Colonic mucosa (tissue), 4 donors: ENCODE measurements at places on chromosomes 4 and X.

DNA sequence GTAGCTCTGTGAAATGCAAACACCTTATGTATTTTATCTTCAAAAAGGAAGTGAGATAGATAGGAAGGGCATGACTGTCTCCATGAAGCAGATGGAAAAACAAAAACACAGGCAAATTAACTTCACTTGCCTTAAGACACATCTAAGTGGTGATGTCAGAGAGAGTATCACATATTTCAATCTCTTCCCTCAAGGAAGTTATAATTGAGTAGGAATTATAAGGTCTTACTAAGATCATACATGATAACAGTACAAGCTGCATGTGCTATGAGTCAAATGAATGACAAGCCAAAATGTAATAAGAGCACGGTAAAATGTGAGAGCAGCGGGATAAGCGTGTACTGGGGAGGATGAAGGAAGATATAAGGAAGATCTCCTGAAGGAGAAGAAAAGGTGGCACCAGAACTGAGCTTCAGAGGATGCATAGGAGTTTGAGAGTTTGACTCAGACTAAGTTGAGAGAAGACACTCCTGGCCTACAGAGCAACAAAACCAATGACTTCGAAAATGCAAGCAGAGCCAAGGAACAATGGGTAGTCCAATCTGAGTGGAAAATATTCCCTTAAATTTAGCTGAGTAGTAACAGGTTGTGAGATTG is 43.3 kb upstream of the GALNT7 start:
- DNase-seq = no peak

- DNase-seq = no peak
Observed at GRCh38 chr4:105992641-105993305, 97.5 kb downstream of the NPNT start.

- DNase-seq = no peak
Observed at GRCh38 chr4:10442976-10443375, 14.2 kb downstream of the ZNF518B start.

GRCh38 chr4:78496021-78496643 is 55.4 kb upstream of the ANXA3 start:
- no peak for DNase-seq

GRCh38 chr4:72661830-72662229 is 92.8 kb upstream of the ADAMTS3 start:
- no peak for DNase-seq

GRCh38 chrX:45851434-45851991 is 650.8 kb upstream of the DIPK2B start:
- DNase-seq = peak; percentile 48

DNA sequence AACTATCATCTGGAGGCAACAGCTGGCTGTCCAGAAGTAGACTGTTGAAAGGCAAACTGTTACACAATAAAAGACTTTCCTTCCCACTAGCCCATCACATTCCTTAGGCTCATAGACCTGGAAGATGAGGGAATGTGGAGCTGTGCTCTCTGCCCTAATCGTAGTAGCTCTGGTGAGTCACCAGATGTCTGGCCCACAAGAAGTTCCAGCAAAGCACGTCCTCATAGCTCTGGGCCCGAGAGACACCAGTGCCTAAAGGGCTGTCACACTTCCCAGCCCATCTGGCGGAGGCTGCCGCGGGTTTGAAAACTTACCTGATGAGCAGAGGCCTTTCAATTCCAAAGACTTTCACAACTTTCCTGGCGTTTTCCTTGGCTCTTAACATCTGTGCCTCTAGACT is 81.7 kb upstream of the STOX2 start:
- DNase-seq = no peak

DNA sequence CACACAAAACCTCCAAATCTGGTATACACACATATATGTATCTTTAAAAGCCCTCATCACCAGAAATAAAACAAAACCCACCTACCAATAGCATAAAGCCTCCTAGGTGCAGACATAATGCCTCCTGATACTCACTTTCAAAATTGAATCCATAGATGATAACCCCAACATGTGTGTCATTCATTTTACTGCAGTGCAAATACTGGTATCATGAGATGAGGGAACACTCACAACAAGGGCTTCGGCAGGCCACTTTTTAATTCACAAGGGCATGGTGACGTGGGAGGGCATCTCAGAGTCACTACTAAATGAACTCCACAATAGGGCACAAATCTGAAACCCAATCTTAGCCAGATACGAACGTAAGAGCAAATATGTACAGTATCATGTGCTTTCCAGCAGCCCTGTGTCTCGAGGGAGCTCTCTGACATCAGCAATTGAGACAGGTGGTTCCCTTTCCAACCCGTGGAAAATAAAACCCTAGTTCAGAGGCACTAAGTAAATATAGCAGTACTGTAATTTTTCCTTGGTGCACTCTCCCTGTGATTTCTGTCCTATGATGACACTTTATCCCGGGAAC is 14.1 kb upstream of the PPARGC1A start:
- no peak for DNase-seq

DNA sequence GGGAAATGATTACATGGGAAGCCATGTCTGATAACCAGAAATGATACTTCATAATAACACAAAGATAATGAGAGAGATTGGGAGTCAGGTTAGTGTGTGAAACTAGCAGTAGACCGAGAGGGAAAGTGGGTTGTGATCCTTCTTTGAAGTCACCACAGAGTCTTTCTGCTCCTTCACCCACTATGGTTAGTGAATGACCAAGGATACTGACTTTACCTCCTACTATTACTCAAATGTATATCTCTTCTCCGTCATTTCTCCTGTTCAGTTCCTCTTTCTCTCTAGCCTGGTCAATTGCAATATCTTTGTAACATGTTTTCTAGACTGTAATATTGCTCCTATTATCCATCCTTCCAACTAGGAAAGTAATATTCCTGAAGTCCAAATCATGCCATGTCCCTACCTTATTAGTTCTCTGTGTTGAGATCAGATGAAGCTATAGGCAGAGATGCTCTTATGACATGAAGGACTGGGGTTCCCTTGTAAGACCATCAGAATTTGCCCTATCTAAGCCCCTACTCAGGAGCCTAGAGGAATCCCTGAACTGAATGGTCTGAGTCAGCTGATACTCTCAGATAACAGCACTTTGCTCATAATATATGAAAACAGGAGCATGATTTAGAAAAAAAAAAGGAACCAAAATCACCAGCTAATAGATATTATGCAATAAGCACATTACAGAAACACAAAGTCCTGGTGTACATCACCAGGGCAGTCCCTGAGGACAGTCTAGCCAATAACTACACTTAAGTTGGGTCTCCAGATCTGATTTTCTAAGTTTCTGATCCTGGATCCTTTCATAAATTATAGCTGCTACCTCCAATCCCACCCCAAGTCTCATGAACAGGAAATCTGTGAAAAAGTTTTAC is 81.2 kb downstream of the SHROOM3 start:
- DNase-seq = no peak

DNA sequence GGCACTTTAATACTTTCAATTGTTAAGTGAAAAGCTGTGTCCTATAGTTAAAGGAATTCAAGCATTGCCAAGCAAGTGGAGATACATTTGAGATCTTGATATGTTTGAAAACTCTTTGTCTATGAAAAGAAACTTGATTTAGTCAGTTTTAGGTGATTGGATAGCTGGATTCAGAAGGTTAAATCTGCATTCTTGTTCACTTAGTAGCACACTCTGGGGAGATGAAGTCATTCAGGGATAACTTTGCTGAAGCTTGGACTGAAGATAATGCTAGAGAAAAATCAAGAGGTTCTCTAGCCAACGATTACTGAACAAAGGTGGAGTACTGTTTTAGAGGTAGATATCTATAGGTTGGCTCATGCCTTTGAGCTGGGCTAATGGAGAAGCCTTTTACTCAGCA is 90.6 kb downstream of the DCAF8L2 start:
- no peak for DNase-seq

DNA sequence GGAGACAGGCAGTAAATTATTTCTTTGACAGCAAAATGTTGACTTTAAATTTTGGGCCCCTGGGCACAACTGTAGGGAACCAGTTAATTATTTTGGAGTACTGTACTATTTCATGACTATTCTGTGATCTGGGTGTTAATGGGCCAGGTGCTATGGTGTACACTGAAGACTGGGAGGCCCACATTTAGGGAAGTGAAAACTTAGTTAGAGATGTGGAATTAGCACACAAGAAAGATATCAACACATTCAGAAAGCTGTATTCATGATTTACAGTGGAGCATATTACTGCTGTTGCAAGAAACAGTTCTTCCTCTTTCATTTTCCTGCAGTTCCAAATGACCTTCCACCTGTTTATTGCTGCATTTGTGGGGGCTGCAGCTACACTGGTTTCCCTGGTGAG is 12.4 kb downstream of the PLP1 start:
- no peak for DNase-seq

GRCh38 chr4:6926681-6927478 is 17.3 kb downstream of the TBC1D14 start:
- peak; percentile 92 for DNase-seq

- no peak for DNase-seq
Observed at GRCh38 chr4:79046016-79046592, 106.9 kb upstream of the PAQR3 start.

GRCh38 chr4:176451443-176451842 is 131.7 kb downstream of the SPCS3 start:
- no peak for DNase-seq

GRCh38 chr4:66014146-66014765 is 344.0 kb upstream of the EPHA5 start:
- DNase-seq = no peak

GRCh38 chr4:48907706-48908477 is 1.3 kb upstream of the OCIAD2 start:
- DNase-seq = no peak

DNA sequence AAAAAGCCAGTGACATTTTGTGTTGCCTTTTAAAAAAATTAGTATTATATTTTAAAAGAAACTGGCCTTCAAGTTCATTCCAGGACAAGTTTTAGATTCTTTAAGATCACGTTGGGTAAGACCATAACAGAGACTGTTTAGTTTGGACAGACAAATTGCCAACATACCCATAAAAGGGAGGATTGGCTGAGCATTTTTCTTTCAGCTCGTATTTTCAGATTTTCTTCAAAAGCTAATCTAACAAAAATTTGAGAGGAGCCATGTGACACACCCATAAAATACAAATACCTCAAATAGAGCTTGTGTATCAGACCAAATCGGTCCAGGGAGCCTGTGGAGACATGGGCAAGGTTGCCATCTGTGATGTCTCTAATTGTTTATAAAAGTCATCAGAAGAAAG is 74.6 kb upstream of the C1QTNF7 start:
- no peak for DNase-seq

- DNase-seq = no peak
Observed at GRCh38 chr4:24218566-24218965, 328.7 kb upstream of the PPARGC1A start.

- no peak for DNase-seq
Observed at GRCh38 chrX:74922922-74923543, 2.2 kb downstream of the NEXMIF start.

GRCh38 chr4:79413032-79413885 is 5.2 kb upstream of the GK2 start:
- no peak for DNase-seq

DNA sequence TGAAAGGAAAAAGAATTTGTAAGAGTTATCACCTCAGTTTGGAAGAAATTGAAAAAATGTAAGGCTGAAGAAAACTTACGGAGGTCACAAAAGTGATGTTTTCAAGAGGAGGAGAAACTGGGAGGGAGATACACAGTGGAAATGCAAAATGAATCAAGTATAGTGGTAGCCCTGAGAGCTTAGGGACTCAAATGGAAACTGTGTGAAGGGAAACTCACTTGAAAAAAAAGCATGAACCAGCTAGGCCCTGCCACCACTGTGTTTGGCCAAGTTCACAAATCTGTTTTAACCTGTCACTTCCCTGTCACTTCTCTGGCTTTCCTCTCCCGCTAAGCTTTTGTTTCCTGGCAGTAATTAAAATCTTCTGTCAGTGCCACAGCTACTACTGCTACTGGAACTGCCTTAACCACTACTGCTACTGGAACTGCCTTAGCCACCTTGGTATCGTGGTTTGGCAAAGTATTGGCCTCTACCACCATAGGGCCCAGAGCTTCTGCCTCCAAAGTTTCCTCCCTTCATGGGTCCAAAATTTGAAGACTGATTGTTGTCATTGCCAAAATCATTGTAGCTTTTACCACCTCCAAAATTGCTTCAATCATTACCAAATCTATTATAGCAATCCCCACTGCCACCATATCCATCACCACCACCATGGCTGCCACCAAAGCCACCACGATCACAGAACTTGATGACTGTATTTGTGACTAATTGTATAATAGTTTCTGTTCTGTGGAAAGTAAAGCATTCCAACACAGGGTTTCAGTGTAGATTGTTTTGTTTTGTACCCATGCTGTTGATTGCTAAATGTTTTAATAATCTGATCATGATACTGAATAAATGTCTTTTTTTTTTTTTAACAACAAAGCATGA is 41.5 kb downstream of the SMARCA5 start:
- DNase-seq = no peak

DNA sequence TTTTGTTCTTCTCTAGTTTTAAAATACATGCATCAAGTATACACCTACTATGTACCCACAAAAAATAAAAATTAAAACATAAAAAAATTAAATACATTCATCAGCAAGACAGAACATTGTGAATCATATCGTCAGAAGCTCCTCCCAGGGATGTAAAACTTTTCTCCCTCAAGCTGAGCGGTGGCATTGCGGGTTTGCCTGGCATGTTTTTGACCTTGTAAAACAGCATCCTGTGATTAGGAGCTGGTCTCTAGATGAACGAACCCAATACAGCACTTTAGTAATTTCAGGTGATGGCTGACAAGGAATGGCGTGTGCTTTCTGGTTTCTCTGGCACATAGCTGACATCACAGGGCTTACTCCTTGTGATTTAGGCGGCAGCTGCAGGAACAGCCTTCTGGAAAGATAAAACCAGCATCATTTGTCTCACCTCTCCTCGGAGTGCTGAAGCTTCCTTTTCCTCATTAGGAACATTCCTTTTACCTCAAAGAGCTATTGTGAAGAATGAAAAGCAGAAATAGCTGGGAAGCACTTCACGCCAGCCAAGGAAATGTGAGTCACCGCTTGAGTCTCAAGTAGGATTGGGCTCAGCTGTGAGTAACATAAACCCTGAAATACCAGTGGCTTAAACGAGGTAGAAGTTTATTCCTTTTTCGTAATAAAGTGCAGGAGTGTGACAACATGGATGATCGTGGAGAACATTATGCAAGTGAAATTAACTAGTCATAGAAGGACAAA is 44.3 kb downstream of the NYX start:
- no peak for DNase-seq

- DNase-seq = no peak
Observed at GRCh38 chr4:3220476-3221183, 28.3 kb upstream of the MSANTD1 start.

DNA sequence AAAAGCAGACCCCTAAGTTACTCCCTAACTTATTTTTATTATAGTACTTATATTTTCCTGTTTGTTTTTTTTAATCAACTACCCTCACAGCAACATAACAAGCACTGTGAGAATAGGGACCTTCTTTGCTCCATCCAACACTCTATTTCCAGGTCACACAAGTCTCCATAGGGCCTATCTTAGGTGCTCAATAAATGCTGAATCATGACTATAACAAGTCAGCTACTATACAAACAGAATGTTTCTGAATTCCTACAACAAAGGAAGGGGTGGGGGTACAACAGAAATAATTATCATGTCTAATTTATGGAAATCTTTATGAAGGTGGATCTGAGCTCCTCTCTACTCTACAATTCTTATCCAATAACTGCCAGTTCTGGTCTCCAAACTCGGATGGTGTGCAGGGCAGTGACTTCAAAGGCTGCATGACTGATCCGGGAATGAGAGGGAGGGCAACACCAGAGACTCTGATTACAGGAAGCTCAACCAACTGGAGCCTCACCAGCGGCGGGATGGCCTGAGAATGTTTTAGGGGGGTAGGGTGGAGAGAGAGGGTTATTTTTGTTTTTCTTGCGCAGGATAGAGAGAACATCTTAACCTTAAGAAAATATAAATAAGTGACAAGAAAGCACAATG is 71.1 kb downstream of the HADH start:
- DNase-seq = no peak

- no peak for DNase-seq
Observed at GRCh38 chrX:150316564-150316963, 46.6 kb upstream of the MAMLD1 start.
